ENCODE measurements at places on chromosomes 6 and 20.

DNA sequence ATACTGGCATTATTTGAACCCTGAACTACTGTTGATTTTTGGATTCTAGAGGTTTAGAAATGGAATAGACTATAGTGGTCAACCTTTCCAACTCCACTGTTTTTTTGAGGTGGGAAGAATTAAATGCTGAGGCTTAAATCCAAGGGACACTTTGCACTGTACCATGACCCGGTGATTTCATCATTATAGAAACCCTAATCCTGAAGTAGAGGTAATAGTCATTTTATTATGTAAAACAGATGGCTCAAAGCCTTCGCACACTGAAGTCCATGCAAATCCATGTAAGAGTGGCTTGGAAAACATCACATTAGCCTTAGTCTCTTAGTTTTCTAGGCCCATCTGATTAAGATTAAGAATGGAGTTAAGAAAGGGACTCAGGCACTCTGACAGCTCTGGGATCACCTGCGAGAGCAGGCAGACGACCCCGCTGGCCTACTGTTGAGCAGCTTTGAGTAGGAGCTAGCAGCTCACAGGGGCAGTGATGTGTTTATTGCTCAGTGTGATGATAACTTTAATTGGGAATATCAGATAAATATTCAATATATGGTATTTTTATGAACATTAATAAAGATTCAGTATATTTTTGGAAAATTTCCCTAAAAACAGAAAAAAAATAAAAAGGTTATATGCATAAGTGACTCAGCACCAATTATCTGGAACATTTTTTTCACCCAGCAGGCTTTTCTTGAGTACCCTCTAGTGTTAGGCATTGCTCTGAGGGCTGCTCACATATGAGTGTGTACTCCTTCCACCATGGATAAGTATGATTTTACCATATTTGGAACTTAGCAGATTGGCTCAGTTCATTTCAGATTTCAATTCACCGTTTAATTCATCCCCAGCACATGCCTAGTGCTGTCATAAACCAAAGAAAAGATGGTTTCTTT lies 13.4 kb downstream of the SLX4IP start:
- no peak for DNase-seq

DNA sequence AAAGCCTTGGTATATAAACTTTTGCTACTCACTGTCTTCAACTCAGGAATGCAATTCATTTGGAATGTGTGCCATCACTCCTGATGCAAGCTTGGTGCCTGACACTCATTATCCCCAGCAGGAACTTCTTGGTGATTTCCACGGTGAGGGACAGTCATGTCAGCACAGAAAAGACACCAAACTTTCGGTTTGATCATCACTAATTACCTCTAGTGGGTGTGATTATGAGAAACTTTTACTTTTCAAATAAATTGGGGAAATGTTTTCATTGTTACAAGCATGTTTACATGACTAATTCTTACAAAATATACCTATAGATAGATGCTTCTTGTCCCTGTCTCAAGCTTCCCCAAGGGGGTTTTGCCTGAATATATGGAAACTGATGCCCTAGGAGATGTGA lies 40.9 kb downstream of the RPP40 start:
- no peak for DNase-seq

GRCh38 chr6:119985952-119986736 lies 636.6 kb upstream of the MAN1A1 start:
- no peak for DNase-seq

DNA sequence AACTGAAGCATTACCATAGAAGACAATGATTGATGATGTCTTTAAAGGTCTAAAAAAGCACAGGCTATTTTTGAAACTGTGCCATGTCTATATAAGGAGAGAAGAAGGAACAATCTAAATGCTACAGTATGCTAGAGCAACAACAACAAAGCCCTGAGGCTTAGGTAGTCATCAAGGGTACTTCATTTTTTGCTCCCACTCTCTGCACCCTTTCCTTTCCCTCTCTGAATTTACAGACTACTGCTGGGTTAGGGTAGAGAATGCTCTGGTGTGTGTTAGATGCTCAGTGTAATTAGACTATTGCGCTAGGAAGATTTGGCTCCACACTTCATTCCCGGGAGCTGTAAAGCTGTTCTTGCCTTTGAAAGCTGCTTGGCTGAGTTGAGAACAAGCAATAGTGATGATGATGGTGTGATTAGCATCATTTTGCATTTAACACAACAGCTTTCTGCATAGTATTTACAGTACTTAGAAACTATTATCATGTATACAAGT lies 1262.5 kb upstream of the CITED2 start:
- DNase-seq: no peak
